Fibroblast of villous mesenchyme (primary cell): ENCODE measurements at places on chromosomes 13 and 19.

GRCh38 chr13:39816936-39817335, 161.5 kb downstream of the COG6 start:
- peak; percentile 80 for DNase-seq

- peak; percentile 35 for DNase-seq
These were observed 80.1 kb downstream of the KLF5 start for GRCh38 chr13:73138638-73139491.

GRCh38 chr13:53001444-53002225, 27.0 kb upstream of the OLFM4 start:
- no peak for DNase-seq

DNA sequence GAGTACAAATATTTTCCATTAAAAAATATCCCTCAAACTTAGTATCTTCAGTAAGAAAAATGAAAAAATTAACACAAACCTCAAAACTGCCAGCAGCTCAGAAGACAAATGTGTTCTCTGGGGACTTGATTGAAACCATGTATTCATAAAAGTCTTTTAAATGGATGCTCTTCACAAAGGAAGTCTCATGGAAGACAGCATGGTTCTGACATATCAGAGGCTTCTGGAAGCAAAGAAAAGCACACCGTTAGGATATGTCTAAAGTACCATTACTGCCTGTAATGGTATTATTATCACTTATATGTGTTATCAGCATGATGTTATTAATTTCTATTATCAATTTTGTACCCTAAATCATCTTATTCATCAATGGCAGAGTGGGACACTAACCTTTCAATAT, 302.8 kb downstream of the ENOX1 start:
- no peak for DNase-seq

- DNase-seq = no peak
These were observed 10.7 kb downstream of the CCDC124 start for GRCh38 chr19:17943274-17944221.

- peak; percentile 14 for DNase-seq
These were observed 150.5 kb downstream of the COL4A1 start for GRCh38 chr13:110156301-110157049.

GRCh38 chr13:39910833-39911232, 255.4 kb downstream of the COG6 start:
- no peak for DNase-seq

DNA sequence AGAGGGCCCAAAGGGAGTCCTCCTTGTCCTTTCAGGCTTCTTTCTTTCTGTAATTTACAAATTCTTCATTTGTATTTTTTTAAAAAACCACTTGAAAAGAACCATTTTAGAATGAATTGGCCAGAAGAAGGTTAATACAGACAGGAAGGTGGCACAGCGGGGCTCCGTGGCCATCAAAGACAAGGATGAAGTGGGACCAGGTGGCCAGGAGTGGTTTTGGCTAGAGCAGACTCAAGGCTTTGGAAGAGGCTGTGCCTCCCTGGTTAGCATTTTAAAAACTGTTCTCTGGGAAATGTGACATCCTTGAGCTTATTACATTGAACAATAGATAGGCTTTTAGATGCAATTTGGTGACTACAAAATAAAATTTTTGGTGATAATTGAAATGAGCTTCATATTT, 48.4 kb downstream of the ATP8A2 start:
- no peak for DNase-seq

DNA sequence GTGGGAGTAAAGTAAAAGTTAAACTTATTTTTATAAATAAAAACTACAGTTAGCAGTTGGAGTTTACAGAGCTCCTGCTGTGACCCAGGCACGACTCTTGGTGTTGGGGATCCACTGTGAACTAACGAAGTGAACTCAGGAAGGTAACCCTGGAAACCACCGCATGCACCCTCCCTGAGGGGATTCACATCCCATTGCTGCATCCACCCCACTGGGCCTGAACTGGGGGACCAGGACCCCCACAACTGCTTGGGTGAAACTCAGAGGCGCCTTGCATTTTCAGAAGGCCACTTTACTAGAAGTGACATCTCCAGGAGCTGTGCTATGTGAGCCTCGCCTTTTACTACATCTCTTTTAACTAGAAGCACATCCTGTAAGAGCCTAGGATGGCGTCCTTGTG, 166.4 kb downstream of the TEX29 start:
- no peak for DNase-seq

GRCh38 chr13:71056581-71056980, 810.4 kb downstream of the DACH1 start:
- DNase-seq = no peak

GRCh38 chr13:61149331-61149730, 266.3 kb downstream of the PCDH20 start:
- no peak for DNase-seq

DNA sequence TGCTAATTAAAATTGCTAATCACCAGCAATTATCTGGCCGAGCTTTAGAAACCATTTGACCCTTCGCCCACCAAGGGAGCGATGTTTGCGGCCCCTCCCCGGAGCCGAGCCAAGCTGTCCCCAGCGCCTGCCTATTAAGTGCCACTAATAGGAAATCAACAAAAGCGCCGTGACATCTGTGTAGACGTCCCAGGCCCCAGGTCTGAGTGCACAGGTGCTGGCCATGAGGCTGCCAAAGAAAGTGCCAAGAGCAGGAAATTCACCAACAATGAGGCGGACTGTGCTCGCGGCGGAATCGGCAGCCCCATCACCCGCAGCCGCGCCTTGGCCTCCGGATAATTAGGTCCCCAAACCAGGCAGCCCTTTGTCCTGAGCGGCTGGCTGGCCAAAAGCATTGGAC, 44.5 kb upstream of the SPACA7 start:
- DNase-seq = no peak

DNA sequence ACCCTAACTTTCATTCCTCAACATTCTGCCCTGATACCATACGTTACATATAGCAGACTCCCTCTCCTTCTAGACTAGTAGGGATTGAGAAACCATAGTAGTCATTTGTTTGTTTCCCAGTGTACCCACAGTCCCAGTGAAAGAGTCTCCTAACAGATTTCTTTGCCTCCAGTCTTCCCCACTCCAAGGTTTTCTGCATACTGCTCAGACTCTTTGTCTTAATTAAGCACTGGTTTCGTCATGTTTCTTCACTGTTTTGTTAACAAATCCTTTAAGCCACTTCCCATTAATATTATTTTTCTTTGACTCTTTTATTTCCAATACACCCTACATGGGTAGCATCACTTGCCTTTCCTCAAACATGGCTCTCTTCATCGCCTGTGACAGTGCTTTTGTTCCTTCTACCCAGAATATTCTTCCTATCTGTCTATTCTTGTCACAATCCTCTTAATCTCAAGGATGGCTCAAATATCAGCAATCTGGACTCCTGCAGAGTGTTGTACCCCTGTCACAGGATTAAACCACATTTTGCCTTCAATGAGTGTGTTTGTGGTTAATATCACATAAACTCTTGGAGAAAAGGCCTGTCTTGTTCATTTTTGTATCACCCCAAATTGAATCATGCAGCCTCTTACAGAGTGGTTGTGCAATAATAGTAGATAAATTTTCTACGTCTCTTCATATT, 92.7 kb upstream of the KLF12 start:
- peak; percentile 14 for DNase-seq

DNA sequence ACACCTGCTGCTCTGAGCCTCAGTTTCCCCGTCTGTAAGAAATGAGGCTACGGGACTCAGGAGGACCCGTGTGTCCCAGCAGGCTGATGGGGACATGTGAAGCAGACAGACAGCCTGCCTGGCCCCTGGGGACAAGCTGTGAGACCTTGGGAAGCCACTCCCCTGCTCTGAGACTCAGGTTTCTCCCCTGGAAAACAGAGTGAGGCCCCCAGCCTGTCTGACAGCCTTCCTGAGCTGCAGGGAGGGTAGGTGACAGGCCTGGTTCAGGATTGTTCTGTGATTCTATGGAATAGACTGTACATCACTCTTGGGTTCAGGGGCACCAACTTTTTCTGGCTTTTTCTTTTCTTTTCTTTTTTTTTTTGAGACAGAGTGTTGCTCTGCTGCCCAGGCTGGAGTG, 2.9 kb upstream of the NTF4 start:
- DNase-seq = no peak

GRCh38 chr13:60093425-60094019, 70.2 kb downstream of the DIAPH3 start:
- no peak for DNase-seq

DNA sequence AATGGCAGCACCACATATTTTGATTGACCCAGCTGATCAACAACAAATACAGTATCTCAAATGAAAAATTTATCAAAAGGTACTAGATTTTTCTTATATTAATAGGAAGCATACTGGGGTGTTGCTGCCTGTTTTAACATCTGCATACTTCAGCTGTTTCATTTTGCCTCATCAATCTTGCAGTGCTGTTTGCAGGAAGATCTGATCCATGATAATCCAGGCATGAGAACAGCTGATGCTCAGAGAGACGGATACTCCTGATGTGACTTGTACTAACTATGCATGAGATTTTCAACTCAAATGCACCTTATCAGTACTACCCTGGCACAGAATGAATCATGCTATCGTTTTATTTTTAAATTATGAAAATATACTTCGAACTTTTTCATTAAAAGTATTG, 2136.8 kb downstream of the PCDH9 start:
- DNase-seq = no peak

DNA sequence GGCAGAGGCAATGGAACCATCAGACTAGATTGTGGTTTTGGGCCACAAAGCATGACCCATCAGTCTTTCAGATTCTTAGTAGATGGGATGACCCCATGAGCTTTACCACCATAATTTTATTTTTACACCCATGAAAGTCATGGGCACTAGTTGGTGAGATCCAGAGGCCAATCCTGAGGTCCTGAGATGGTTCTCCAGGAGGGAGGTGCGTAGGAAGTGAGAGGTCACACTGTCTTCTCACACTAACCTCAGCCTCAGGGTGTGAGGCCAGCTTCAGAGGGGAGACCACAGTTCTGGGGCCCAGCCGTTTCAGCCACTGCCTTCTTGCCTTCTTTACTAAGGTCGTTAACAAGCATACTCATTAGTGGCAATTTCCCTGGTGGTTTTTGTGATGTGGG, 106.4 kb downstream of the AKAP11 start:
- DNase-seq = no peak
